CD4-positive, alpha-beta T cell treated with Interleukin-12 subunit alpha and Interleukin-12 subunit beta, for 1 hour (primary cell): ENCODE measurements at places on chromosomes 11 and 22.

- DNase-seq: no peak
Observed at GRCh38 chr22:44200451-44200850, 19.7 kb downstream of the PARVG start.

GRCh38 chr11:112437096-112437495, 176.4 kb upstream of the PLET1 start:
- no peak for DNase-seq

DNA sequence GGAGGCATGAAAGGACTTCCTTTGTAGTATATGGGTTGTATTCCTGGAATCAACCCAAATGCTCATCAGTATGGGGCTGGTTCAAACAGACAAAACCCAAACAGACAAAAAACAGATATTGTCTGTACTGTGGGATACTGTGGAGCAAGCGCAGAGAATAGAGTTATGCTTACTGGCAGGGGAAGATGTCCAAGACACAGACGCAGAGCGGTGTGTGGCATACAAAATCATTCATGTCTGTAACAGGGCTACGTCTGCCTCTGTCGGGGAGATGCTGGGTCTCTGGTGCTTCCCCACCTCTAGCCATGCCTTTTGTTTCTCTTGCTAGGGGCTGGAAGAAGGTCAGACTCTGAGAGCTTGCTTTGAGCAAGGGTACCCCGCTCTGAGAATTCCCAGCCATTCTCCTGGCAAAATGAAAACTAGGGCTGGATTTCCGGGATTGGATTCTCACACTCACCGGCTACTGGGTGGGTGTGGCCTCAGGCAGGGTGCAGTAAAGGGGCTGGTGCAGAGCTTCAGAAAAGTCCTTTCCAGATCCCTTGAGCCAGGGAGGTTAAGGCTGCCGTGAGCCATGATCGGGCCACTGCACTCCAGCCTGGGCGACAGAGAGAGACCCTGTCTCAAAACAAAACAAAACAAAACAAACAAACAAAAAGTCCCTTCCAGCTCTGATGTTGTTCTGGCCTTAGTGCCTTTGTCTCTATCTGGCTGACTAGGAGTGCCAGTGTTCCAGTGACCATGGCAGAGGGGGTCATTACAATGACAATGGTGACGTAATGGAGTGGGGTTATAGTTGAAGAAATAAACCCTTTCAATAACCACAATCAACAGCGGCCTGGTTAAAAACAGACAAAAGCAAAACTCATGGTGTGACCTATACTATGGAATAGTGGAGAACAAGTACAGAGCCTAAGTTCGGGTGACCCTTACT, 2.9 kb upstream of the ABCC8 start:
- no peak for DNase-seq

GRCh38 chr11:9563196-9563730, 10.2 kb upstream of the WEE1 start:
- DNase-seq: no peak

DNA sequence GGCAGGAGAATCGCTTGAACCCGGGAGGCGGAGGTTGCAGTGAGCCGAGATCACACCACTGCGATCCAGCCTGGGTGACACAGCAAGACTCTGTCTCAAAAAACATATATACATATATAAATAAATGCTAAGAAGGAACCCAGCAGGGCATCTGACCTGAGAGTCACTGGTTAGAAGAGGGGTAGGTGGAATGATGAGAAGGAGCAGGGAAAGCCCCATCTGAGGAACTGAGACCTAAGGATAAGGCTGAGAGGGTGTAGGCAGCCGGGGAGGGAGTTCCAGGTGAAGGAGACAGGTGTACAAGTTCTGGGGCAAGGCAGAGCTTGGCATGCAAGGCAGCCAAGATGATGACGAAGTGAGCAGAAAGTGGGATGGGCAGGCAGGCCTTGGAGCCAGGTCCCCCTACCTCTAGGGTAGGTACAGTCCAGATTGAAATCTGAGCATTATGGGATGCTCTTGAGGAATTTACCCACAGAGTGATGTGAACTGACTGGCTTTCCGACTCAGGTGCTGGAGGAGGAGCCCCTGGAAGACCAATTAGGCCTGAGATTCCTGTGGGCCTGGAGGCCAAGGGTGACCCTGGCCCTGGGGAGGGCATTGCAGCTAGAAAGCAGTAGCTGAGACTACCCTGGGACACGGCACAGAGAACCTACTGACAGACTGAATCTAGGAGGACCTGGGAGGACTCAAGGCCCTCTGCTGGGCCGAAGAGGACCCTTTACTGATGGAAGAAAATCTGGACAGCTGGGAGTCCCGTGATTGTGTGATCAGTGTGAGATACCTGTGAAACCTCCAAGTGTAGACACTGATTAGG, 22.8 kb downstream of the KLHL22 start:
- no peak for DNase-seq

- DNase-seq: no peak
Observed at GRCh38 chr22:30979932-30980331, 10.9 kb downstream of the TUG1 start.

DNA sequence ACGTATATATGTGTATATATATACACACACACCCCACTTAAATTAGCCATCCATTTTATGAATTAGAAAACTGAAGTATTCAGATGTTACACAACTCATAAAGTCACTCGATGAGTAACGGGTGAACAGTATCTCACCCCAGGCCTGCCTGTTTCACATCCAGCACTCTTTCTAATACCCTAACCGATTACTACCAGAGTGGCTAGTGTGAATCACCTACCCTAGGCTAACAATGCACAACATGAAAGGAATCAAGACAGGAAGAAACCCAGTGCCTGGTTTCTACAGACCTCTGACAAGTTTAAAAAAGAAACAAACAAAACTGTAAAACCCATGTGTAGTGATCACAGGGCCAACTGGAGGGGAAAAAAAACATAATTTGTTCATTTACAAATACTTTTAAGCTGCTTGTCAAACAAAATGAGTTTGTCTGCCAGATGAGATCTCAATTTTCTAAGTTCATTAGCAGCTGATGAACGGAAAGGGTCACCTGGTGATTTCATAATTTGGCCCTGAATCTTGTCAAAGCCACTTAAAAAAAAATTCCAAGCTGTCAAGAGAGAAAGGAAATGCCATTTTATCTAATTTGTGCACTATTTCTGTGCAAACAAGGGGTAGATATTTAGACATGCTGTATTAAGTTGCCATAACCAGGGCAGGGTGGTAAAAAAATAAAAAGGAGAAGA, 134.8 kb downstream of the LARGE1 start:
- DNase-seq: no peak

GRCh38 chr11:127616158-127616557, 615.6 kb upstream of the KIRREL3 start:
- no peak for DNase-seq

- peak; percentile 80 for DNase-seq
Observed at GRCh38 chr11:76207642-76208401, 1.5 kb upstream of the WNT11 start.

GRCh38 chr11:124193221-124194010, 10.3 kb downstream of the OR10D3 start:
- no peak for DNase-seq

GRCh38 chr11:124592627-124593026, 18.6 kb upstream of the PANX3 start:
- DNase-seq: no peak

DNA sequence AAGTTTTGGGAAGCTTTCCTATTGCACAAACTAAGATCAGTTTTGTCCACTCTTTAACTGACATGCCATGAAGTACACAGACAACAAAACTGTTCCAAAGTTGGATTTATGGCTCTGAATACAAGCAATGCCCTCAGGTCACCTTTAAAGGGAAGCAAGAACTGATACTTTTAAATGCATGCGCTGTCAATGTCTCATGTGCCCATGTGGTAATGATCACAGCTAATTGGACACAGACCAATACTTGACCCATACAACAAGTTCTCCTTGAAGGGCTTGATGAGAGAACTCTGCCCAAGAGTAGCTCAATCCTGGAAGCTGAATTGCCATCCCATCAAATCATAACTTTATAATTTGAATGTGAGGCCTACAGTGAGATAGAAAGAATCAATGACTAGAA, 624.9 kb downstream of the ETS1 start:
- no peak for DNase-seq

GRCh38 chr11:61281581-61282250, 13.4 kb downstream of the VWCE start:
- no peak for DNase-seq

DNA sequence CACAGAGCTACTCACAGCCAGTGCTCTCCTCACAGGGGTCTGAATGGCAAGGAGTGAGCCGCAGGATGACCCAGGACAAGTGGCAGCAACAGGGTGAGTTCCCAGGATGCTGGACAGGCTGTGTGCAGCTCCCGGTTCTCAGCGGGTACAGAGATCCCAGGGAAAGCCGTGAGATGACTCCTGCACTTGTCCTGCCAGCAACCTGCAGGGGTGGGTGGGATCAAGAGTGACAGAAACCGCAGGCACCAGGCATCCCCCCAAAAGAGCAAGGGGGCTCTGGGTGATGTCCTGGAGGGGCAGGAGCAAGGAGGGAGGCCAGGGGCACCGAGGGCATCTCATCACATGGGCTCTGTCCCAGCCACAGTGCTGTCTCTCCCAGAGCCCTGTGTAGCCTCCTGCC, 15.9 kb upstream of the PRODH start:
- DNase-seq: no peak

DNA sequence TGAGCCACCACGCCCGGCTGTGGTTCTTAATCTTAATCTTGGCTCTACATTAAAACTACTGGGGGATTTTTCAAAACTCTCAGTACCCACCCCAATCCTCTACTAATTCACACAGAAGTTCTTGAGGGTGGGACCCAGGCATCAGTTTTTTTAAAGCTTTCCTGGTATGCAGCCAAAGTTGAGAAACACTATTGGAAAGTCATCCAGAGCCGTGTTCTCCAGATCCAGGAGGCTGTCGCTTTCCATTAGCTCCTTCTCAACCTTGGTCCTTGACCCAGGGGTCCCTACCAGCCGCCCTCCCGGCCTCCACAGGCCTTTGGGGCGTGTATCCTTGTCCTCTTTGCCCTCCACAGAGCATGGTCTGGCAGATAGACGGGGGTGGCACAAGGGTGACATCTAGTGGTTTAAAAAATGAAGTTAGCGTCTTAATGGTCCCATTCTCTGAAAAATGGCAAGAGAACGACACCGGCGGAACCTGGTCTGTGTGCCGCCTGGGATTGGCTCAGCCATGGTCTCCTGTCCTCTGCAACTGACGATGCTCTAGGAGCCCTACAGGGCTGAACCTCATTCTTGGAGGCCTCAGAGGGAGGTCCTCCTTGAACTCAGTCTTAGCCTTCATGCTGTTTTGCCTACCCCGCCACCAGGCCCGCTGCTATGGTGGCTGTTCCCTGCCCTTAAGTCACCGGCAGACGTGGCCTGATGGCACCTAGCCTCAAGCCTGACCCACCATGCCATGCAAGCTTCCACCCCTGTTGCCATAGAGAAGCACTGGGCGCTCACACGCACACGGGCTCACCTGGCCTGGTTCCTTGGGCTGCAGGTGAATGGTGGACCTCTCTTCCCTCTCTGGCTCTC, 152.0 kb upstream of the SYN3 start:
- no peak for DNase-seq

GRCh38 chr11:70135625-70136059, 57.5 kb downstream of the ANO1 start:
- no peak for DNase-seq

- DNase-seq: no peak
Observed at GRCh38 chr11:33273656-33274055, 16.5 kb downstream of the HIPK3 start.

DNA sequence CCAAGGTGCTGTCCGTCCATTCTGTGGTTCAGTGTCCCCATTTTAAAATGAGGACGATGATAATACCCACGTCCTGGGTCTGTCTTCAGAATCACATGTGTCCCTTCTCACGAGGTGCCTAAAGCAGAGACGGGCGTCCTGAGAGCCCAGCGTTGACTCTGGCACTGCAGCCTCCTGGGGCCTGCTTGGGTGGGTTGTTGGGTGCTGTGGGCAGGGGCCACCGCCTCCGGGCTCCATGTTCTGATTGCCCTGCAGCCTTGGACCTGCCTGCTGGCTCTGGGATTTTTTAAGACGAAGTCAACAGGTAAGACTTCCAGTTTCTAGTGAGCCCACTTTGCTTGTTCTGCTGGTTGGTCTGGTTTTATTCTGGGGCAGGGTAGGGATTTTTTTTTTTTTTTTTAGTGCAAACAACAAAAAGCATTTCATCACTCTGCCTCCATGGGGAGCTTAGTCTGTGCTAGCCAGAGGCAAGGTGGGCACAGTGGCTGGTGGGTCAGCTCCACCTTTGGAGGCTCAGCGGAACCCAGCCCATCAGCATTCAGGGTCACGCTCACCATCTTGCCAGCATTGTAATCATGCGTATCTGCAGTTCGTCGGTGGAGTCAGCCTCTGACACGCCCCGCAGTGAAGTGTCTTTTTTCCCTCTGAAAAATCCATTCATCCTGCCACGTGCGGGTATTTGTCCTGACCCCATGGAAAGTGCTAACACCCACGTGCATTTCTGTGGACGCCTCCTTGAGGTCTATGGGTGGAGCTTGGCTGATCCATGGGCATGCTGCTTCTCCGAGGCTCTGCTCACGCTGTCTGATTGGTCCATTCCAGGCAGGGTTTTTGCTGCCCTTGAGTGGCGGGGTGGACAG, 28.3 kb downstream of the NADSYN1 start:
- no peak for DNase-seq

DNA sequence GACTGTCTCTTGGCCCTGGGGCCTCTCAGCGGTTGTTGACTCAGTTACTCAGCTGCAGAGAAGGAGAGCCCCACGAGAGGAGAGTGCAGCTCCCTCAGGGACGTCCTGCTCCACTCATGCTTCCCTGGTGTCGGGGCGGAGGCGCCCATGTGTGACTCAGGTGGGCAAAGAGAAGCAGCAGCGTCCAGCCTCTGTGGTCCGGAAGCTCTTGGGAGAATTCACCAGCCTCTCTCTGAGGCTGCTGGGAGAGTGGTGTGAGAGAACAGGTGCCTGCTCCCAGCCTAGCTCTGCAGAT, 25.7 kb downstream of the GLB1L2 start:
- no peak for DNase-seq

DNA sequence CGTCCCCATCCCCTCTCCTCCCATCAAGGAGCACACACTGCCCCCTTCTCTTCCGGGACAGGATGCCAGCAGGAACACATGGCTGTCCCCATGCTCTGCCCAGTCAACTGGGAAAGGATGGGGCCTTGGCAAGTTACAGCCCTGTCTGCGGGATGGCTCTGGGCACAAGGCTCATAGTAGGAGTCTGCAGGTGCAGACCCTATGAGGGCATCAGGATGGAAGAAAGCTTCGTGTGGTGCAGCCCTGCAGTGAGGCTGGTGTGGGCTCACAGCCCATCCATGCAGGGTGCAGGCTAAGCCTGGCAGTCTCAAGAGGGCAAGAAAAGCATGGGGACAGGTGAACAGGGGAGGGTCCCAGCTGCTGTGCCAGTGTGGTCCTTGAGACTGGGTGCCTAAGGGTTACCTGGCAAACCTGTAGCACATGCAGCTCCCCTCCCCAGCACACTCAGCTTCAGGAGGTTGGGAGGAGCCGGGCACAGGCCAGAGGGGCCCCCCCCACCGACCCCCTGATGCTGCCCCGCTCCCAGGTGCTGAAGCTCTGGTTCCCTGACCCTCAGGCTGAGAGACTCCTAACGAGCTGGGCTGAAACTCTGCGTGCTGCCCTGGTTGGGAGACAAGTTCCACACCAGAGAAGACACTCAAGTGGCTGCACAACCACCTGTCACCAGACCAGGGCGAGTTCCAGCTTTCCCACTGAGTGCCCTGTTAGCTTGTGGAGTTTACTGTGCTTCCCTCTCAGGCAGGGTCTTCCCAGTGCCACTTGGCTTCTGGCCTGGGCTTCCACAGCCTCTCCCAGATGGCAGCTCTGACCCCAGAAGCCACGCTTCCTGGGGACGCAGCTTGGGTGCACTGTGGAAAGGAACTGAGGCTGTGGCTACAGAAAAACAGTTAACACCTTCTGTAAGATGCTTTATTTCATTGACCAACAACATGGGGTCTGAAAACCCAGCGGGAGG, 3.3 kb upstream of the SCARF2 start:
- no peak for DNase-seq

- DNase-seq: no peak
Observed at GRCh38 chr11:12628314-12628713, 45.9 kb upstream of the TEAD1 start.
